ENCODE measurements at places on chromosomes 11 and 22.

- DNase-seq, result no peak
Measured at GRCh38 chr11:69425444-69425843, 56.0 kb upstream of the LINC01488 start.

GRCh38 chr11:59182457-59183151 lies 10.7 kb downstream of the DTX4 start:
- no peak for DNase-seq

- DNase-seq, result no peak
Measured at GRCh38 chr11:27949951-27950738, 157.8 kb downstream of the KIF18A start.

DNA sequence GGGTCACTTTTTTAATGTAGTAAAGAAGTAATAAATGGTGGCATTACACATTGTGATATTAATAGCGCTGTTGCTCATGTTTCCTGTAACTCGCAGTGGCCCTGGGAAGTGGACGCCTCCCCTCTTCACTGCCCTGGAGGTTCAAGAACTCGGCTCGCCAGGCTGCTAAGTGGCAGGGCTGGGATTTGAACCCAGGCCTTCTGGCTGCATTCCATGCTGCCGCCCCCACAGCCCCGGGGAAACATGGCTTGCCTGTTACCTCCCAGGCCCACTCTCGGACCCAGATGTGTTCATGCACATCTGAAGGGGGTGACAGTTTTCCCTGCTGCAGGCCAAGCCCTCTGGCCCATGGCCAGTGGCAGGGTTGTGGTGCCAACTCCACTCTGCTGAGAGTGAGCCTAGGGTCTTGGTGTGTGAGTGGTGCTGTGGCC lies 25.0 kb upstream of the MGAT3 start:
- DNase-seq, result no peak

DNA sequence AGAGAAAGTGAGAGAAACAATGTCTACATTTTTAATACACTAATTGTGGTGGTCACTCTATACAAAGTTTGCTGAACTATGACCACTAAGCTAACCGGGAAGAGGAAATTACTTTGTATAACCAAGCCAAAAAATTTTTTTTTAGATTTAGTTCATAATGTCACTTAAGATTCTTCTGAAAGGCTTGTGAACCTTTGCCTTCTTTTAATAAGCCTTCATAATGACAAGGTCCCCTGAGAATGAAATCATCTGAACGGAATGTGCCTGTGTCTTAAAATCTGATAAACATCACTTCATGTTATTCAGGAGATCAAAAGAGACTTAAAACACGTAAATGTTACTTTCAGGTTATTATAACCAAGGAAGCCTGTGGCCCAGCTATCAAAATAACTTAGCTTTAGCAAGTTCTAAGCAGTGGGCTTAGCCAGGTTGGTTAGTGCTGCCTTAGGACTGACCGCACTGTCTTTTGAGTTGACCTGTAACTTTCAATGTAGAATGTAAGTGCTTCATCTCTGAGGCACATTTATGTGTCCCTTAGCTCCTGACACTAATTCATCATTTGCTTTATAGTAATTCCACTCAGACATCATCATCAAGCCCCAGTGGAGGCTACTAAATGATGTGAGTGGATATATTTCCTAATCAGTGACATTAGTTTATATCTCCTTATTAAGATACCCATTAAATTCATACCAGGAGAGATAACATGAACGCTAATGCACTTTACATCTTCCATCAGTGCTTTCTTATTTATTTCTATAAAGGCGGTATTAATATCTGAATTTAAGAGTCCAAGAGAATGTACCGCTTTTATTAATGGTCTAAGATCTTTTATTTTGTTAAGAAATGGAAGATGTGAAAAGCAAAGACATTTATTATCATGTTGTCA lies 122.5 kb downstream of the WNT11 start:
- no peak for DNase-seq

DNA sequence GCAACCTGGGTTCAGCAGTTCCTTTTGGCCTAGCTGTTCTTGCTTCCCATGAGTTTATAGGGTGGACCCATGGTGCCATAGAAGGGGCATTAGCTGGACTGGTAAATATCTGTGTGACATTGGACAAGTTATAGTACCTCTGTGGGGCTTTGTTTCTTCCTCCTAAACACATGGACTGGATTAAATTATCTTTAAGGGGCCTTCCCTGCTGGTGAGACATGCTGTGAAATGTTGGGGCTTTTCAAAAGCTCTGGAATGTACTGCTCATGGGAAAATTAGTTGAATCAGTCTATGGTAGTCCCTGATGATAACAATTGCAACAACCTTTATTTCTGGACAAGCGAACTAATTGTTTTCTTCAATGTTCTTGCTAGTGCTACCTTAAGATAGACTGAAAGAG lies 276.2 kb downstream of the BLID start:
- DNase-seq, result no peak

DNA sequence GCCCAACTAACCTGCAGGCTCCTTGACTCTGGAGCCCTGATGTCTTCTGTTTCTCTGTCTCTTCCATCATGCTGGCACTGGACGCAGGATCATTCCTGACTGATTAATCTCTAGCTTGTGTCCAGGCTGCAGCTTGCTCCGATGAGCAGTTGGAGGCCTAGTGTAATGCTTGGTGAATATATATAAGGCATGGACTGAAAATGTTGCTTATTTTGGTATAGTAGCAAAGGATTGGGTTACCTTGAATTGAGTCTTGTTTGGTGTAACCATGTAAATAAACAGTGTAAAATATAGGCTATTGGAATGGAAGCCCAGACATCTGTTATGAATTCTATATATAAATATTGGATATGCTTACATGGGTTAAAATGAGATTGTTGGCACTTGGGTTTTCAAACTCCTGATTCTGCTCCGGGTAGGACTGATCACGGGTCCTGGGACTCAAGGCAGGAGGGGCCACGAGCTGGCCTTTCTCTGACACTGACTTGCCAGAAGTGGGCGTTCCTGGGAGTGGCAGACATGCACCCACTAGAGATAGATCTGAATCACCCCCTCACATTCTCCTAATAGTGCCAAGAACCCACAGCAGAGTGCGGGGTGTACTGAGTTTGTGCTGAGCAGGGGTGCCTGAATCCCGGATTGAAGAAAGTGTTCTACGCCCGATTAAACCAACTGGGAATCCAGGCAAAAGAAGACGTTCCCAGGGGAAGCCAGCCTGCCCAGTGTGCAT lies 25.8 kb downstream of the LRP5 start:
- no peak for DNase-seq

GRCh38 chr11:125165843-125166763 lies 1.6 kb downstream of the PKNOX2 start:
- DNase-seq, result no peak

DNA sequence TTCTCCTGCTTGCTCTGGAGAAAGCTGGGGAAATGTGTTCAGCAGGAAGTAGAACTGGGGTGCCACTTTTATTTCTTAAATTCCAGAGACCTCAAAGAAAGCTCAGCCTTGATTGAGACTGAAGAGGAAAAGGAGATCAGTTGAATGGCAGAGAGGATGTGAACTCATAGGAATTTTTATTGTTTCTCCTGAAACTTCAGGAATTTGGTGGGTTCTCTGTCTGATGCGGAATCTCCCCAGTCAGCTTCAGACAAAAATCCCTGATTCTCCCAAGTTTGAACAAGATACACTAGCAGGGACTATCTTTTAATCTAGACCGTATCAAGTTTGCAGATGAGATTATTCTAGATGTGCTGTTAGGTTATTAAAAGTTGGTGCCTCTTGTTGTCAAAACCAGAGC lies 23.0 kb downstream of the EHF start:
- DNase-seq, result no peak

DNA sequence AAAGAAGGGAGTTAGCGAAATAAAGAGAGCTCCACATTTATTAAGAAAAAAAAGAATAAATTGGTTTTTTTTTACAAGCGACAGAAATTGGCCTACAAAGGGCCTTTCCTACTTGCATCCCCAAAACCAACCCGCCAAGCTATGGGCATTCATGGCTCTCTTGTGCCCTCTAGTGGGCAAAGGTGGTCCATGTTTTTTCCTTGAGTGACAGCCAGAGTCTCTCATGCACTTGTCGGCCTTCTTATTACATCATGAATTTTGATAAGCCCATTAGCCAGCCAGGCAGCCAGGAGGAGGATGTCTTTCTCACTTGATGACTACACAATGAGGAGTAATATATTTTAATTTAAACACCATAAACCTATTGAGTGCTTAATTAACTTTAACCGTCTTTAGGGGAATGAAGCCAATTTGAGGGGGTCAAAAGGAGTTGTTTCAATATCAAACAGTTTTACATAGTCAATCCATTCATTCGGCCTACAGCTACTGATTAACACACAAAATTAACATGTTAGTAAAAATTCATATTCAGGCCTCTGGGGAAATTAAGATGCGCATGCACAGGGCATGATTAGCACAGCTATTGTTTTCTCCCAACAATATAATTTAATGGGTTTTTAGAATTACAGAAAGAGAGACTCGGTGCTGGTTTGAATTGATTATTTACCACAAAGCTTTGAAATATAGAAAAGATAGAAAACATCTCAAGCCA lies 85.5 kb downstream of the RCN1 start:
- peak; percentile 81 for DNase-seq

DNA sequence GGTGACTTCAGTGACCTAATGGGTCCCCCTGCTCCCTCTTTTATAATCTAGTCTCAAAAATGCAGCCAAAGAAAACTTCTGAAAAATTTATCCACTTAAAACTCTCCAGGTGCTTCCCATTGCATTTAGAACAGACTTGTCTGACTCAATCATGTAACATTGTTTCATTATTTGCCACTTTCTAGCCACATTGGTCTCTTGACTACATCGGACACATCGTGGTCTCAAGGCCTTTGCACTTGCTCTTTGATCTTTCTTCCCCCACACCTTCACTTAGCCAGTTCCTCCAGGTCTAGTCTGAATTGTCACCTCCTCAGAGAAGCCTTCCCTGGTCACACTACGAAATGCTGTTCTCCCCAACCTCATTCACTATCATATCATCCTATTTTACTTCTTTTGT lies 97.0 kb upstream of the E2F8 start:
- no peak for DNase-seq

DNA sequence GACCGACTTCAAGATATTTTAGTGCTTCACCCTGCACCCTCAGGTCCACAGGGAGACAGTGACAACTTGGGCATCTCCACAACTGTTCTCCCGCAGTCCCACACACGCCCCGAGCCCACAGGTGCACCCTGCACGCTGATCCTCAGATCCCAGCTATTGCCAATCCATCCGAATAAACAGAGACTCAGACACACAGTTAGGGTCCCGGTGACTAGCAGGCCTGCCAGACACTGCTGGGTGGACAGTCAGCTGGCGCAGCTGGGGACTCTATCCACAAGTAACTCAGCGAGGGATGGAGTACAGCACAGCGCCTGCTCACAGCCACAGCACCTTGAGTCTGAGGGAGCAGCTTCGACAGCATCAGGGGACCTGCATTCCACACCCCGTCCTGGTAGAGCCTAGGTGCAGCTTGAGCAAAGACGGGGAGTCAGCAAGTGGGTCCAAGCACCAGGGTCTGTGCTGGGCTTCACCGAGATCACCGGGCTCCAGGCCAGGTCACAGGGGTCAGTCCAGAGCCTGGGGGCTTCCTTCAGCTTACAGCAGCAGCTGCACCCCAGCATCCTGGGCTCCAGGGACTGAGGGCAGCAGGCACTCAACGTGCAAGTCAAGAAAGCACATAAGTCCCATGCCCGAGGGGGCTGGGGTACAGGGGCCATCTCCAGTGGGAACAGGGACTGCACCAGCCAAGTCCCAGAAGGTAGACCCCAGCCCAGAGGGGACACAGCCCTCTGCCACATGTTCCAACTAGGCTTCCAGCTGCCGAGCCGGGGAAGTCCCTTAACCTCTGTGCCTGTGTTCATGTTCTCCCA lies 7.6 kb downstream of the RPL3 start:
- DNase-seq, result no peak

DNA sequence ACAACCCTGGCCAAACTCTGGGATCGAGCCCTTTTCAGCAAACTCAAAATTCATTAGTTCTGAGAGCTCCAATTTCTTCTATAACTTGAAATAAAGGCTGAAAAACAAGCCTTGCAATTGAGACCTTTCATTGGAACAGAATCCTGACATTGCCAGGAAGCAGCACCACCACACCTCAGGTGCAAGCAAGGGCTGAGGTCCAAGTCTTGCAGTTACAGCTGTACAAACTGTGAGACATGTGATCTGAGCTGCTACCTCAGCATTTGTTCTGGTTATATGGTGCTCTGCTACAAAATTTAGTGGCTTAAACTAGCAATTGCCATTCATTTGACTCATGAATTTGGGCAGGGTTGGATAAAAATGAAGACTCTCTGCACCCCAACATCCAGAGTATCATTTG lies 18.1 kb downstream of the OR5AS1 start:
- DNase-seq, result no peak

DNA sequence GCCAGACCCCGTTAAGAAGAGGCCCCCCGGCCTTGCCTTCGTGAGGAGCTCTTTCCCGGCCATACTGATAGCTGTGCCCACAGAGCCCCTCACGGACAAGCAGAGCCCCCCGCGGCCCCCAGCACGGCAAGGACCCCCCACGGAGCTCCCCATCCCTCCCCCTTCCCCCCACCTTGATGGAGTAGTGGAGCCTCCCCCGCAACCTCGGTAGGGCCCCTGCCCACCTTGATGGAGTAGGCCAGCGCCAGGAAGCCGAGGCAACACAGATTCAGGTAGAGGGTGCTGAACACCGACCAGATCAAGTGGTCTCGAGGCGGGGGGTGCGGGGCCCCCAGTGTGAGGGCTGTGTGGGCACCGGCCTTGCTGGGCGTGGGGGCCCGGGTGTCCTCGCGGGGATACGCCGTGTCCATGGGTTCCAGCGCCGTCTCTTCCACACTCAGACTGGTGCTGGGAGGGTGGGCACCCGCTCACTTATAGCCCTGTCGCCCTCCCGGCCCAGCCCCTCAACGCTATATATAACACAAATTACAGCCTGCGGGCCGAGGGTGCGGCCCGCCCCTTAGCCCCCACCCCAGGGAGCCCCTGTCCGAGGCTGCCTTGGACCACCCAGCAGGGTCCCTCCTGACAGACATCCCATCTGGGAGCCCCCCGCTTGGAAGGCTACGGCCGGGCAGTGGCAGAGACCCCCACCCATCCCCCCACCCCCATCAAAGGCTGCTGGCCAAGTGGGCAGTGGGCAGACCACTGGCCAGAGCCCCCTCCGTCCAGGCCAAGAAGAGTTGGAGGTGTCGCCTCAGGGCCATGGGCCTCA lies at the start of gene IFITM5:
Gene IFITM5, minus strand, starts transcription at position 446 of the 811 bp plus-strand sequence. Its CDS starts 36 bp downstream, at position 410.
- DNase-seq, result no peak

GRCh38 chr11:119368121-119369034 lies 13.1 kb downstream of the USP2 start:
- no peak for DNase-seq

GRCh38 chr11:95140397-95141033 lies 50.9 kb downstream of the ENDOD1 start:
- DNase-seq, result no peak

Data from activated CD4-positive, alpha-beta T cell treated with anti-CD3 and anti-CD28 coated beads, Interleukin-2, amount 50 U/mL, for 24 hours (primary cell).